ENCODE measurements at places on chromosomes 6 and 20. TPM values are rescaled to one million over a fixed set of nuclear protein-coding genes. Genes with fewer than 3 reads are reported as not detected.

Gene ZNF391
- total RNA-seq, result 1.8 TPM

Gene NKX2-4
- not detected for total RNA-seq

Gene DACT2
- total RNA-seq, result 11.1 TPM

Gene PTPRT
- total RNA-seq, result 0.96 TPM

Gene SLA2
- 0.23 TPM for total RNA-seq

Gene DPPA5
- total RNA-seq, result not detected

- no peak for DNase-seq
These were observed 12.4 kb downstream of the TFB1M start for GRCh38 chr6:155301867-155302266.

DNA sequence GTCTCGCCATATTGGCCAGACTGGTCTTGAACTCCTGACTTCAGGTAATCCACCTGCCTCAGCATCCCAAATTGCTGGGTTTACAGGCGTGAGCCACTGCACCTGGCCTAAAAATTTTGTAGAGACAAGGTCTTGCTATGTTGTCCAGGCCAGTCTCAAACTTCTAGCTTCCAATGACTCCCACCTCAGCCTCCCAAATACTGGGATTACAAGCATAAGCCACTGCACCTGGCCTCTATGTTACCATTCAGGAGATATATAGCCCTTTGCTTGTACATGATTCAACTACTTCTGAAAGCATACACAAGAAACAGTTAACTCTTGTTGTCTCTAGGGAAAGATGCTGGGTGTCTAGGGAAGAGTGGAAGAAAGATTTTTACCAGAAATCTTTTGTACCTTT lies 19.0 kb upstream of the NCOA3 start:
- DNase-seq, result no peak

DNA sequence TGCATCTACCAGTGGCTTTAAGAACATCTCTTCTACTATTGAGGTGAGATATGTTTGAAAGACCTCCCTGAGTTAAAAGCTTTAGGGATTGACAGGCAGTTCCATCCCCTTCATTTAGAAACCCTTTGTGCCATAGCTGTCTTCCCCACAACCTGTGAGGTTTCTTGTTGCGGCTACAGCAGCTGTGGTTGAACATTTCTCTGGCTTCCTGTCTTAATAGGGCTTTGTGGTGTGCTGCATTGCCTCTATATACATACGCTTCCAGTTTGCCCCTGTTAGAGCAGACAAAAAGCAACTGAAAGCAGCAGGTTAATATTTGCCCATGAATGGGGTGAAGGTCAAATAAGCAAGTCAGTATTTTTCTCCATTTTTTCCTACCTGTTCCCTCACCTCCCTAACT lies 210.2 kb downstream of the TMEM200A start:
- DNase-seq, result no peak

DNA sequence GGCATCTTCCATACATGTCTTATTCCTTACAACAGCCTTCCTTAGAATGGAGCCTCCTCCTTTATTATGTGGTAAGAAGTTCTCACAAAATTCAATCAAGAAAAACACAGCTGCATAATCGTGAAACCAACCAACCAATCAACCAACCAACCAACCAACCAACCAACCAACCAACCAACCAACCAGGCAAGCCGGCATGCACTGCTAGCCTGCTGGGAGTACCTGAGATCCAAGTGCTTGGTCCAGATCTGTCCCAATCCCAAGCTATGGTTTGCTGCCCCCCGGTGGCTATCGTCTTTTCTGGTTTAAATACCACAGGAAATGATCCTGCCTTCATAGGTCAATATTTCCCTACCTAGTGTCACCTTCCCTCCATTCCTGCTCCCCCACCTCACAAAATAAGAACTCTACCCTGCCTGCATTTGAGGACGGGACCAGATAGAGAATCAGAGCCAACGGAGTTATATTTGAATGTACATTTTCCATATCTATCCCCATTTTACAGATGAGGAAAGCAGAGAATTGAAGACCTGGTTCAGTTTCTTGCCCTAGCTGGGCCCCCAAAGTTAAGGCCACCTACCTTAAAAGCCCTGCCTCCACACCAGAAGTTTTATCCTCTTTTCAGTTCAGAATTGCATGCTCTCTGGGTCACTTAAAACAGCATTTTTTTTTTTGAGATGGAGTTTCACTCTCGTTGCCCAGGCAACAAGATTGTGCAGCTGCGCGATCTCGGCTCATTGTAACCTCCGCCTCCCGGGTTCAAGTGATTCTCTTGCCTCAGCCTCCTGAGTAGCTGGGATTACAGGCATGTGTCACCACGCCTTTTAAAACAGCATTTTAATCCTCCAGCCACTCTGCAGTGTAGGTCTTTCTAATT lies 27.1 kb downstream of the RAB44 start:
- DNase-seq, result no peak

GRCh38 chr6:26401987-26402658 lies at the start of gene BTN3A1:
BTN3A1 (plus strand) TSS chr6:26402275; CDS start chr6:26405564, 3,289 bp downstream.
- DNase-seq, result peak; percentile 91

DNA sequence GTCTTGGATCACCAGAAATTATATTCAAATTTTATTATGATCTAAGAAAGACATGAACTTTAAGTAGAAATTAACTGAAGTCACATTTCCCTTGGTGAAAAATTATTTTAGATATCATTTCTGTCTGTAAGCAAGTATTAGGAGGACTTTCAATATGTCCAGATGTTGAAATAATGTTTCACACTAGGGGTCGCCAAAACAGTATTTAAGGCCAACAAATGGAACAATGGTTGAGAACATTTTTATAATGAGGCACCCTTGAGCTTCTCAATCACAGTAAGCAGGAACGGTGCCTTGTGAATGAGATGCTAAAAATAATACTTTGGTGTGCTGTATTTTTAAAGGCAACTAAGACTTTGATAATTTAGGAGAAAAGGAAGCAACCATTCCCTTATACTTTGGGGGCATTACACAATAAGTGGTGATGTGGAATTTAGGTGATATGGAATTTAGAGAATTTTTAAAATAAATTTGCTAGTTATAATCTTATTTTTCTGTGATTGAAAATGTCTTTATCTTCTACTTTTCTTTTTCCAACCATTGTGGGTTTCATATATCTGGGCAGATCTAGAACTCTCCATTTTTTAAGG lies 9.6 kb upstream of the SF3B5 start:
- peak; percentile 37 for DNase-seq

- no peak for DNase-seq
These were observed 101.4 kb downstream of the PACRG start for GRCh38 chr6:162829013-162829742.

- DNase-seq, result no peak
These were observed 12.2 kb downstream of the PDRG1 start for GRCh38 chr20:31939661-31940060.

DNA sequence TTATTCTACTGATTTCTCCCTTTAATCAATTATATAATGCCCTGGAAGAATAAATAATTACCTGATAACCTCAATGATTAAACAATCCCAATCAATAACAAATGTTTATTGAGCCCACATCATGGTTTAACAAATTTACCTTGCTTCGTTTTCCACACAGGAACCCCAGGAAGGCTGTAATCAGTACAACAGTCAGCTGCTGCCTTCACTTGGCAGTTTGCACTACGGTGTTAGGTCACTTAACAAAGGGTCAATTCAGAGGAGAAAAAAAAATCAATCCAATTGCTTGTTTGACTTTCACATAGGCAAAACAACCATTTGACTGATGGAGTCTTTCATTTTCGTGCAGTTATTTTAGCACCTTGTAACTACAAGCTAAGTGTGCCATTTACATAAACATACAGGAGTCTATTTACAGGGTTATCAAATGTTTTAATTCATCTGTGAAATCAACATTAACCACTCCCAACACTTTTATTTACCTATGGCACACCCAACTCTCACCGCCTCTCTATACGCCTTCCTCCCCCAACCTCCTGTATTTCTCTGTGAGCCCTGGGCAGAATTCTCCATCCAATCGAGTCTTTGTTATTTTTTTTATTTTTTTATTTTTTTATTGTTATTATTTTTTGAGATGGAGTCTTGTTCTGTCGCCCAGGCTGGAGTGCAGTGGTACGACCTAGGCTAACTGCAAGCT lies 140.4 kb upstream of the TAB2 start:
- no peak for DNase-seq
